Stimulated activated CD8-positive, alpha-beta memory T cell treated with anti-CD3 and anti-CD28 coated beads, Interleukin-12 subunit alpha, Interleukin-12 subunit beta, amount 100 ng/mL, for 1 hour (primary cell): ENCODE measurements at places on chromosomes 6 and 20.

GRCh38 chr6:129709196-129709768 lies 695 bp downstream of the ARHGAP18 start:
- no peak for DNase-seq

DNA sequence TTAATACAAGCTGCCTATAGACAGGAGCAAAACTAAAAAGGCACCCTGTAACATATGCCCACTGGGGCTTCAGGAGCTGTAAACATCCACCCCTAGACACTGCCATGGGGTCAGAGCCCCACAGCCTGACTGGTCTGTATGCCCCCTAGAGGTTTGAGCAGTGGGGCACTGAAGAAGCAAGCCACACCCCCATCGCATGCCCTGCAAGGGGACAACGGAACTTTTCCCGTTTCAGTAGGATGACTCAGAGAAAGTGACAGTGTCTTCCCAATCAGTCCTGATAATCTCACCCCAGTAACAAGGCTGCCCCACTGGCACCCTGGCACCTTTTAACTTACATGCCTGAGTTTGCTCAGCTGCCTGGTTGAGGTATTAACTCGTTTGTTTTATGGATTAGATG lies 35.9 kb downstream of the BEND3 start:
- no peak for DNase-seq

GRCh38 chr6:122969999-122970533 lies 26.0 kb upstream of the CLVS2 start:
- DNase-seq: no peak

DNA sequence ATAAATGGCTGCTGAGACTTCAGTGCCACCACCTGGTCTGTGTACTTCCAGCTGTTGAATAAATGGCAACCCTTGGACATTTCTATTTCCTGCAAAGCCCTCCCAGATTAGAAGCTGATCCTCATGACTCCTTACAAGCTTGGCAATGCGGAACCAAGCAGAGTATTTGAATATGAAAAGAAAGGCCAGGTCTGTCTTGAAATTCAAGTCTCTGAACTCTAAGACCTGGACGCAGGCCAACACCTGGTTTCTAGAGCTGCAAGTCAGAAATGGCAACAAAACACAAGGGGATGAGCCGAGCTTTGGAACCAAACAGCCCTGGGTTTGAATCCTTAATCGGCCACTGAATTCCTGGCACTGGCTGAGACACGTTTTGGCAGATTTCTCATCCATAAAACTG lies 353.4 kb downstream of the PTPRT start:
- DNase-seq: no peak

DNA sequence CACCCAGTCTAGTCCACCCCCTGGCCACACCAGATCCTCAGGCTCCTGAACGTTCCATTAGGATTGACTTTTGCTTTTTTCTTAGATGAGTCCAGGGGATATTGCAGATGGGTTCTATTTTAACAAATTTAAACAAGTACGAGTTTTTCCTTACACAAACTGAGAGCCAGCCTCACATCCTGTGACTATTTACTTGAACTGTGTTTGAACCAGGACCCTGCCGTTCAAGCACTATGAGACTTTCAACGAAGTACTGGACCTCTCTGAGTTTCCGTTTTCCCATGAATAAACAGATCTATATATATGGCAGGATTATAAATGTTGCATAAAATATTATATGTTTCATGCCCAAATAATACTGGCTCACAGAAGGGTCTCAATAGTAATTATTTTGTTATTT lies 1.4 kb upstream of the METTL24 start:
- DNase-seq: no peak

GRCh38 chr20:37776526-37776925 lies 82.7 kb downstream of the CTNNBL1 start:
- no peak for DNase-seq

GRCh38 chr6:150334790-150335783 lies 33.7 kb upstream of the IYD start:
- no peak for DNase-seq

- DNase-seq: no peak
These were observed 348.8 kb upstream of the POU3F2 start for GRCh38 chr6:98485593-98485992.

DNA sequence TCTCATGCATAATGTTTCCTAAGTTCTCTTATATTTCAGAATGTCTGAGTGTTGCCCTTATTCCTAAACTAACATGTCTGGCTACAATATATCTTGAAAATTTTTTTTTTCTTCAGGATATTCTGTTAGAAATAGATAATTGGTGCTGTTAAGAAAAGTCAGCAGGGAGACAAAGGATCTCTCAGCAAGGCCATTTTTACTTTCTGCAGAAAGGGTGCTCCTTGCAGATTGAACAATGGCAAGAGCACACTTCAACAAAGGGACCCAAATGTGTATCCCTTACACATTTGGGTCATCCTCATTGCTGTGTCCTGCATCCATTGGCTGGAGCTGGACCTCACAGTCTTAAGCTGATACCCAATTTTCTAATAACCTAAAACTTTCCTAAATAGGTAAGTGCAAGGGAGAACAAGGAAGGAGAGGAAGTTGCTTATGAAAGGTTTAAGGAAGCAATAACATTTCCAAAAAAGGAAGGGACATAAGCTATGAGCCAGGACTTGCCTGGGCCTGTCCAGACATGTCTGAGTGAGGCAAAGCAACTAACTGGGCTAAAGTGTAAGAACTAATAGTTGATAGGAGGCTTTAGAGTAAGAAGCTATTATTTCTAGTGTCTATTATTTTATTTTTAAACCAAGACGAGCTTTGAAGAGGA lies 429.6 kb downstream of the BCKDHB start:
- DNase-seq: no peak

DNA sequence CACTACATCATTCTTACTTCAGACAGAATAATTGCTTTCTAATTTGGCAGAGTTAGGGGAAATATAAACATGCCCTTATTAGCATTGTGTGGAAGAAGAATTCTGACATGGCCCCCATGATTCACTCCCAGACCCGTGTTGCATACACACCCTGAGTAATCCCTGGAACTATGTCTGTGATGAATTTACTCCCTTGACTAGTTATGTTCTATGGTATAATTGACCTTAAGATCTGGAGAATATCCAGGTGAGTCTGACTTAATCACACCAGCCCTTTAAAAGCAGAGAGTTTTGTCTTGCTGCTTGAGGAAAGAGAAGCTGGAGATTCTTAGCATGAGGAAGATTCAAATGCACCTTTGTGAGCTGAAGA lies 262.9 kb downstream of the SOX4 start:
- no peak for DNase-seq

GRCh38 chr6:12348530-12349511 lies 58.7 kb downstream of the EDN1 start:
- DNase-seq: no peak

DNA sequence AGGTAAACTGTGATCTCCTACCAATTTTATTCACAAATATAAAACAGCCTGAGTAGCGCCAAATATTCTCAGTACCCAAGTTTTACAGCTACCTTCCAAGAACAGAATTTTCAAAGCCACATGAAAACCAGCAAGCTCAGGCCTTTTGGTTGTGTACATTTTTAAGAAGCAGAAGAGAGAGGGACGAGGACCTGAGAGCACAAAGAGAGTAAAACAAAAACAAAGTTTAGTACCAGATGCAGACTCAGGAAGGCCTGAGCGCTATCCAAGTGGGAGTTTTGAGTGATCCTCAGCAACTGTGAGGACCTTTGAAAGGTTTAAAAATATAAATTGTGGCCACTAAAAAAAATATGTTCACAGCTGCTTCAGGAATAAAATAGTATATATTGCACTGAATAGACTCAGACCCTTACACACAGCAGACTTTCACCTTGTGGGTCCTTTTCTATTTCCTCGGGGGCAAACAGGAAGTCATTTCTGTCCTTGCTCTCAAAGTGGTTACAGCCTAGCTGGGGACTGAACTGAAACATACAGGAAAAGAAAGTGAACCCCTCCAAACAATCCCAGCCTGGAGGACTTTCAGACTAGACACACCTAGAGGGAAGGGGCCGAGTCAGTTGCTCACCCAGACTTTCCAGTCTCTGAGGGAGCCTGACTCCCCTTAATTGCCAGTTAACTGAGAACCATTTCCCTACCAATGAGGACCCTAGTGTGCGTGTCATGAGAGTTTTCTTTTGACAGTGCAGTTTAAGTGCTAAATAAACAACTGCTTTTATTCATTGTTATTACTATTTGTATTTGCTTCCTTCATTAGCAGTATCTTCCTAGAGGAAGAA lies 48.5 kb upstream of the NT5E start:
- no peak for DNase-seq

DNA sequence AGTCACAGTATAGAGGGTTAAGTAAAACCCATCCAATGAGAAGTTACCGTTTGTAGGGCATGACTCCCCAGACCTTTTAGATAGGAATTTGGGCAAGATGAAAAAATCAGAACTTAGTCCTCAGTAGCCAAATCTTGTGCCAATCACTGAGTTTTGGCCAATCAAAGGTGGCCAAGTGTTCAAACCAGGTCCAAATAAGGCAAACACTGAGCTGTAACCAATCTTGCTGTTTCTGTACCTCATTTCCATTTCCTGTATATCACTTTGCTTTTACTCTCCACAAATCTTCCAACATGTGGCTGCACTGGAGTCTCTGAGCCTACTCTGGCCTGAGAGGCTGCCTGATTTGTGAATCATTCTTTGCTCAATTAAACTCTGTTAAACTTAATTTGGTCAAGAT lies 81.8 kb upstream of the GPR6 start:
- no peak for DNase-seq

DNA sequence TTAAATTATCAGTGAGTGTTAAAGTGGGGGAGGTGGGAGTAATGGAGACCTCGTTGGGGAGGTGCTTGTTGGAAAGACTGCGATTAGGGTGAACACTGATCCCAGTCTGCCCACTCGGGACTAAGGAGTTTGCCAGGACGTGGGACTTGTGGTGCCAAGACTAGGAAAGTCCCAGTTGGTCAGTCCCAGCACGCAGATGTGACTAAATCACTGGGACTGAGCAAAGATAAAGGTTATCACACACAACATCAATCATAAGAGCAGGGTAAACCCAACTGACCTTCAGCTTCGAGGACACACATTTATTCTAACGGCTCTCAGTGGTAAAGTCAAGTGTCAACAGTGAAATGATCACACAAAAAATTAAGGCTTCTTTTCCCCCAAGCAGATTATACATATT lies 45.5 kb downstream of the PDE10A start:
- DNase-seq: no peak

DNA sequence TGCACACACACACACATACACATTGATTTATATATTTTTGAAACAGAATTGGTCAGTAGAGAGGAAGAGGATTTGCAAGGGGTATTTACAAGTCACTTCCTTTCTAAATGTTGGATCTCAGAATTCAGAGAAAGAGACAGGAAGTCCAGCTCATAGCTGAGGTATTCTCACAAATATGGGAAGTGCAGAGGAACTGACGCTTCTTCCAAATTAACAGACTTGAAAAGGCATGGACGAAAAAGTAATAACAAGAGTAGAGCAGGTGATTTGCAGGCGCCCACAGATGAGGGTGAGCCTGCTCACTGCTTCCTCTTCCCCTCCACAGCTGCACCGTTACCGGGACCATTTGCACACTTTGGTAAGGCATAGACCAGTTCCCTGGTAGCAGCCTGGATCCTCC lies 246.4 kb downstream of the PHACTR1 start:
- no peak for DNase-seq

DNA sequence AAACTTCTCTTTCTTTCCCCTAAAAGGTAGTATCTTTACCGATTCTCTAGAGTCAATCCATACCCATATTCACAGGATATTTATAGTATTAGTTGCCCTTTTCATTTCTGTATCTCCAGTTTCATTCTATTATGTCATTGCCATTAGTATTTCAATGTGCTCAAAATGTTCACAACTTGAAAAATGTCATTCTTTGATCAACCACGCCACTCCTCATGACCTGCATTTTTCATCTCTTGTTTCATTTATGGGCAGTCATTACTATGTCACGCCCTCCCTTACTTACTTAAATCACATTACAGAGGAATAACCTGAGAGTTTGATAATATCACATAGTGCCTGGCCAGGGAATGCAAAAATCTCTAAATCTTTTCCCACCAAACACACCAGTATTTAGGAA lies 427.3 kb upstream of the GJE1 start:
- no peak for DNase-seq

DNA sequence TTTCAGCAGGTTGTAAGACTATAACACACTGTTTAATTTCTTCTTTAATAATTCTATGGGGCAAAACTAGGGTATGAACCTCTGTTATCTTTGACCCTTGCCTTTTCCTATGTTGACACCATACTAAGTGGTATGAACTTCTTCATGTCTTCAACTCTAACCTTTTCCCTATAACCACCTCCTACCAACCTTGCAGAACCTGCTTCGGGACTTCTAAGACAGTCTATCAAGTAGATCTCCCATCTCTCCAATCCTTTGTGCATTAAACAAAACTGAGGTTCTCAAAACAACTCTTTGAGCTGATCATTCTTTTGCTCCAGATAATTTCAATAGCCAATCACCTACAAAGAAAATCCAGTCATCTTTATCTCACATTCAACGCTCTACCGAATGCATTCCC lies 23.4 kb downstream of the SNAP91 start:
- no peak for DNase-seq

DNA sequence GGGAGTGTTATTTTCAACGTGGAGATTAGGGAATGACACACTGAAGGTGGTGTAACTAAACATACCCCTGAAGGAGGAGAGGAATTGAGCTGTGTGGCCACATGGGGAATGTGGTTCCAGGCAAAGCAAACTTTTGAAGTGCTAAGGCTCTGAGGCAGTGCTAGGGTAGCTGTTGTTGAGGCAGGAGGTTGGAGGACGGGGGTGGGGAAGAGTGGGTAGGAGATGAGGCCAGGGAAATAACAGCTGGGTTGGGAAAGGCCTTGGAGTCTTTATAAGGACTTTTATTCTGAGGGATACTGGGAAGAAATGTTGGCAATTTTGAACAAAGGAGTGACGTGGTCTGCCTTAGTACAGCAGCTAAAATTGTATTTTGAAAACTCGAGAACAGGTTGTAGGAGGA lies 13.0 kb downstream of the RPRD1B start:
- no peak for DNase-seq

DNA sequence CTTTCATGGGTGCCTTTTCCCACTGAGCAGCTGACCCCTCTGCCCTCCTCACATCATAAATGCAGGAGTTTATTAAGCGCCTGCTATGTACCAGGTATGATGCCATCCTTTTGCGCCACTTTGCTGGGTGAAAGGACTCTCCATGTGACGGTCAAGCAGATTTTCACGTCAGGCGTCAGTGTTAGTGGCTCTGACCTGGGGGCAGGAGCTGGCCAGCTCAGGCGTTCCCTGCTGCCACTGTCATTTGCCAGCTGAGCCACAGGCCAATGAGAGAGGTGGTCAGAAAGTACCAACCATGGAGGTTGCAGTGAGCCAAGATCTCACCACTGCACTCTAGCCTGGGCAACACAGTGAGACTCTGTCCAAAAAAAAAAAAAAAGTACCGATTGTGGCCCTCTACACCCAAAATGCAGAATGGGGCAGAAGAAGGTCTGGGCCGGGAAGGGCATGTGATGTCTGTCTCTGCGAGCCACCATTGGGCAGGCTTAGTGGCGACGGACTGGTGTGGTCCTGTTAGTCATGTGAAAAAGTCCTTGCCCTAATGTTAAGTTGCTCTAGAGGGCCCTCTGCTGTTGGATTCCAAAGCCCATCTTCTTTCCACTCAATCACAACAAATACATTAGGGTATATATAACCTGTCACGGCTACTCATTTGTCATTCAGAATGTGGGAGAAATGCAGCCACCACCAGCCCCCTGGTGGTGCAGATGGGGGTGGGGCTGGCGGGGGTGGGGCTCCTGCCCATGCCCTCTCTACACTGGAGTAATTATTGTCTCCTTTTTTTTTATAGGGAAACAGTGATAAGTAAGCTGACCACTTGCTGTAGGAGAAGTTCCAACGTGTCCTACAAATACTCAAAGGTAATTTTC lies 18.4 kb upstream of the SLC22A1 start:
- DNase-seq: no peak

GRCh38 chr6:16486661-16487060 lies 248.3 kb downstream of the GMPR start:
- DNase-seq: peak; percentile 43
